ENCODE measurements at places on chromosomes 1 and 21.

DNA sequence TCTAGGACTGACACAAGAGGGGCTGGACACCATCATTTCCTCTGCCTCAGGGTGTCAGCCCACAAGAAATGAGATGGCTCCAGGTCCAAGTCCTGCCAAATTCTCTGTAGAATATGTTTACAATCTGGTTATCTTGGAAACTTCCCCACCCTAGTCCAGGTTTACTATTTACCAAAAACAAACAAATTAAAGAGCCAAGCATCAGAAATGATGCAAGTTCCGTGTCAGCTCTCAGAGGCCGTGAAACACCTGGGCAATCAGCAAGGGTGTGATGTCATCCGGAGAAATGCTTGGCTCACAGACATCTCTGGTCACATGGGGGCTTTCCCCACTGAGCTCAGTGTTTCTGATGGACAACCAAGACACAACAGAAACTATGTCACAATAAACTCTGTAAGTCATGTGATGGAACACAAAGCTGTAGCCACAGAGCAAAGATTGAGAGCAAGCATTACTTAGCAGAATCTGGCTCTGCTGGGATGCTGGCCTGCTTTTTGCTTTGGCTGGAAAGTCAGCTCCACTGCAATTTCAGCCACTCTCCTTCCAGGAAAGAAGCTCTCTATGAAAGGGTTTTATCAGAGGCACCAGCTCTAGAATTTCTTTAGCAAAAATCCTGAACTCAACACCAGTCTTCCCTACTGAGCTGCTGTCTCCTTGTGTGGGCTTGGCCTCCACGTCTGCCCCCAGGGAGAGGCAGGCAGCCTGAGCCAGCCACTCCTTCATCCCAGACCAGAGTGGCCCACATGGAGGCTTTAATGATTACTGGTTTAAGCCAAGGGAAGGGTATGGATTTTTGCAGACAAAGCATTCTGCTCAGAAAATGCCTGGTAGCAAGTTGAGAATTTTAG lies 55.9 kb downstream of the NENF start:
- no peak for DNase-seq

DNA sequence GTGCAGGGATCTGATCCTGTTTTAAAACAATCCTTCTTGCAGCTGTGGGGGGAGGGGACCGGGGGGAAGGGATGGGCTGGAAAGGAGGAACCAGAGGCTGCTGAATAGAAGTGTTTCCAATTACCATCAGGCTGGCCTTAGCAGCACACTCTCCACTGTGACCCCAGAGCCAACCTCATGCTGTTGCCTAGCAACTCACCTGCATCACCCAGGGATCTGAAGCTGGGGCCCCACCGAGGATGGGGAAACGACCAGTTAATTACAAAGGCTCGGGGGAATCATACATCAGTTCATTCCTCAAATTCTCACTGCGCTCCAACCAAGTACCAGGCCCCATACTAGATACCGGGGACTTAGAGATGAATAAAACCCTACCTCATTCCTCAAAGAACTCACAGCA lies 11.9 kb upstream of the GPX7 start:
- DNase-seq: no peak

DNA sequence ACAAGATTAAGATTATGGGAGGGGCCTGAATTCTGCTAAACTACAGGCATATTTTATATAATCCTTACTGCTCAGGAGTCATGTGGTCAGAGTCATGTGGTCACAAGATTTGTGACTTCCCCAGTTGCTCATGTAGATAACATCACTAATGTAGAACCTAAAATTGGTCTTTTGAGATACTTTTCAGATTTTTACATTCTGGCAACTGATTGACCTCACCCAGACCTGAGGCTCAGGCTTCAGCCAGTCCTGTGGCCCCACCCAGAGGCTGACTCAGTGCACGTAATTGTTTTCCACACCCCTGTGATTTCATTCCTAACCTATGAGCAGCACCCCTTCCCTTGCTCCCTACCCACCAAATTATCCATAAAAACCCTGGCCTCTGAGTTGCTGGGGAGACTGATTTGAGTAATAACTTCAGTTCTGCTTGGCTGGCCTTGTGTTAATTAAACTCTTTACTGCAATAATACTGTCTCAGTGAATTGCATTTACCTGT lies 41.7 kb upstream of the ZNF326 start:
- no peak for DNase-seq

GRCh38 chr1:246753670-246754535 lies 29.7 kb downstream of the SCCPDH start:
- no peak for DNase-seq

- DNase-seq: no peak
Measured at GRCh38 chr1:38815903-38816627, 43.5 kb downstream of the RRAGC start.

- no peak for DNase-seq
Measured at GRCh38 chr1:170874671-170875070, 60.7 kb upstream of the MROH9 start.

DNA sequence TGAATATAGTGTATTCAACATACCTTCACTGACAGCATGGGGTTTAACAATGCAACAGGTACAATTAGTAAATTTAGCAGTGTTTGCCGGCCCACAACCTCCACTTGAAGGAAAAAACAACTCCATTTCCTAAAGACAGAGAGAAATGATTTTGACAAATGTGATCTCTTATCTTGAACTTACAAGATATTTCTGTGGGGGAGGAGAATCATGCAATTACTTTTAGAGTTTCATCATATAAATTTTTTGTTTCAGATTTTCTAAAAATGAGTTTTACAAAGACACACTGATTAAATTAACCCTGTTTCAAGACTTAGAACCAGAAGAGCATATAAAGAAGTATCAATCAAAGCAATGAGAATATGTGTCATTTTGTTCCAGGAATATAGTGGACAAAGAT lies 80.3 kb downstream of the NME7 start:
- DNase-seq: no peak

- DNase-seq: no peak
Measured at GRCh38 chr1:153687346-153688125, 9.0 kb downstream of the NPR1 start.

DNA sequence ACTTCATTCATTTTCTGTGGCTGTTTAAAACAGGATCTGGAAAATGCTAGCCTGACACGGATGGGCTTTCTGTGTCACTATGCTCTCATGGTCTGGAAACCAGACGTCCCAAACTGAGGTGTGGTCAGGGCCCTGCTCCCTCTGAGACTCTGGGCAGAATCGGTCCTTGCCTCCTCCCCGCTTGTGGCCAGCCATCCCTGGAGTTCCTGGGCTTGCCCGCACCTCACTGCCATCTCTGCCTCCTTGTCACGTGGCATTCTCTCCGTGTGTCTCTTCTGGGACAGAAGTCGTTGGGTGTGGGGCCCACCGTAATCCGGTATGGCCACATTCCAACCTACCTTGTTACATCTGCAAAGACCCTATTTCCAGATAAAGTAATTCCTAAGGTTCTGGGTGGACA lies 10.1 kb upstream of the ACTRT2 start:
- no peak for DNase-seq

All from NCI-H2029 treated with DMSO at 0.1 percent for 48 hours (cell line).